A172 (cell line): ENCODE measurements at places on chromosomes 3 and 15. TPM values are rescaled to one million over a fixed set of nuclear protein-coding genes. Genes with fewer than 3 reads are reported as not detected.

The AMIGO3 gene
- total RNA-seq: 0.41 and 1.0 TPM in 2 replicates

GRCh38 chr3:141009496-141009895, 41.7 kb upstream of the SPSB4 start:
- no peak for DNase-seq

DNA sequence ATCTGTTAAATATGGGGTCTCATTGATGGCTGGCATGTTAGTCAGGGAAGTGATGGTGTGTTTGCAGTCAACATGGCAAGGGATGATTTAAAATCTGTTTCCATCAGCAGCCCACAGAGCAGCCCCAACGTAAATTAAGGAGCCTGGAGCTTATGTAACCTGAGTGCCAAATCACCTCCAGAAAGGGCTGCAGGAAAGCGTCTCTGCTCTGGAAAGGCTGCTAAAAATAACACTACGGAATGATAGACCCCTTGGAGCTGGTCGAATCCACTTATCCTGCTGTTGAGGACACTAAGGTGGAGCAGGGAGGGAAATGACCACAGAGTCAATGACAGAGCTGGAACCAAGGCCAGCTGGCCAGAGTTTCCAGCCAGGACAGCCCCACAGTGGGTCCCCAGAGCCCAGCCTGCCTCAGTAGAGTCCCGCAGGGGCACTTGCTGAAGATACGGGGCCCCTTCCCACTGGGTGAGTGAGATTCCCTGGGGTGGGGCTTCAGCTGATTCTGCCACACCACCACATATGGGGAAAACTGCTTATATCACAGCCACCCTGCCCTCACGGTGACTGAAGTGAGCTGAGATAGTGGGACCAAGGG, 63.5 kb downstream of the EPHB1 start:
- no peak for DNase-seq

The BHLHE40 gene
- 91.4 and 96.0 TPM in 2 replicates for total RNA-seq

DNA sequence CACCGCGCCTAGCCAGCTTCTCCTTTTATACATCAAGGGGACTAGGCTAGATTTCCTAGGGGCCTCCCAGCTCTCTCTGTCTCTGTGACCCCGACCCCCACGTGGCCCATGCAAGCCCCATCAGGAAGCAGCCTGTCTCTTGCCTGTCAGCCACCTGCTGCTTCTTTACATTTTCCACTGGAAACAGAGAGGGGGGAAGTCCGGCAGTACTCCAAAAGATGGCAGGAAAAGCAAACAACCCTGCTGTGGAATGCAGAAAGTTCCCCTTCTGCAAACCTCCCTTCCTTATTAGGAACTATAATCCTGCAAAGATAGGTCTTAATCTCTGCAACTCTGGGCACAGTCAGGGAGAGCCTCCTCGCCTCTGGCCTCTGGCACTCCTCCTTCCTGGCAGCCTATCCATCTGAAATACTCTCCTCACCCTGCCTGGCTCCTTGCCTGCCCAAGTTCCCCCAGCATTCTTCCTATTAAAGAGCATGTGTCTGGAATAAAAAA, 47.4 kb upstream of the HACD2 start:
- DNase-seq: peak; percentile 86

The SH2D7 gene
- total RNA-seq: not detected in 2 replicates

The POMGNT2 gene
- total RNA-seq: 20.2 and 25.7 TPM in 2 replicates

The GMPS gene
- total RNA-seq: 155 and 171 TPM in 2 replicates

DNA sequence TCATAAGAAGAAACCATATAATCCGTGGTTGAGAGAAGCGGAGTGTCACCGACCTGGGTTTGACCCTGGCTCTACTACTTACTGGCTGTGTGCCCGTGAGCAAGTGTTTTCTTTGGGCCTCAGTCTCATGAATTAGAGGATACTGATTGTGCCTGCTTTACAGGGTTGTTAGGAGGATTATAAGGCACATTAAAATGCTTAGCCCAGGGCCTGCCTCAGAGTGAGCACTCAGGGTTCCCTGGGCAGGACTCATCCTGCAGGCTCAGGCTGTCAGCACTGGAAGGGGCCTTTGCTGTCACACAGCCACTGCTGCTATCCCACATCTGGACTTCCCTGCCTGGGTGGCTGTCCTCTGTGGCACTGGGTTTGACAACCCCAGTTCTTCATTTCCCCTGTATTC, 4.7 kb downstream of the PLA2G4F start:
- DNase-seq: no peak

The STARD5 gene
- 0.86 and 1.7 TPM in 2 replicates for total RNA-seq

- peak; percentile 5 for DNase-seq
Observed at GRCh38 chr3:153503873-153504272, 341.8 kb downstream of the RAP2B start.

The MORC1 gene
- total RNA-seq: not detected in 2 replicates

GRCh38 chr15:72342385-72342784, 22.4 kb upstream of the CELF6 start:
- peak; percentile 16 for DNase-seq

GRCh38 chr3:49021813-49022687, at the start of gene NDUFAF3:
Gene NDUFAF3, plus strand, starts transcription at chr3:49022121. Its CDS starts 24 bp downstream, at chr3:49022145.
- DNase-seq: peak; percentile 85

The ABHD17C gene
- 4.6 and 5.8 TPM in 2 replicates for total RNA-seq

The ALDH1A3 gene
- 17.3 and 17.6 TPM in 2 replicates for total RNA-seq

The DUOXA1 gene
- not detected in 2 replicates for total RNA-seq

The ALDH1A2 gene
- total RNA-seq: not detected in 2 replicates

DNA sequence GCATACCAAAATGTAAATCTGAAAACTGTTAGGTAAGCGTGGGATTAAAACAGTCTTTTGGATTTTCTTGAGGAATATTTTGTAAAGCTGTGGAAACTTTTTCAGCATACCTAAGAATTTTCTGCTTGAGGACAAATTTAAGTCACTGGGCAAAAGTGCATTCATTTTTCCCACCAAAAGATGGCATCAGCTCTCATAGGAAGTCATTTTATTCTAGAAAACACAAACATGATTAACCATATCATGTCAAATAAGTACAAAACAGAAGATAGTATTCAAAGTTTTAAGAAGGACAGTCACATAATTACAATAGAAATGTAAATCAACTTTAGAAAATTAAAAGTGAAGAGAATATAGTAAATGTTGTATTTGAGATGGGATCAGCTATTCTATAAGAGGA, 63.5 kb downstream of the SLC49A4 start:
- DNase-seq: peak; percentile 16

The GUCA1C gene
- total RNA-seq: not detected in 2 replicates

DNA sequence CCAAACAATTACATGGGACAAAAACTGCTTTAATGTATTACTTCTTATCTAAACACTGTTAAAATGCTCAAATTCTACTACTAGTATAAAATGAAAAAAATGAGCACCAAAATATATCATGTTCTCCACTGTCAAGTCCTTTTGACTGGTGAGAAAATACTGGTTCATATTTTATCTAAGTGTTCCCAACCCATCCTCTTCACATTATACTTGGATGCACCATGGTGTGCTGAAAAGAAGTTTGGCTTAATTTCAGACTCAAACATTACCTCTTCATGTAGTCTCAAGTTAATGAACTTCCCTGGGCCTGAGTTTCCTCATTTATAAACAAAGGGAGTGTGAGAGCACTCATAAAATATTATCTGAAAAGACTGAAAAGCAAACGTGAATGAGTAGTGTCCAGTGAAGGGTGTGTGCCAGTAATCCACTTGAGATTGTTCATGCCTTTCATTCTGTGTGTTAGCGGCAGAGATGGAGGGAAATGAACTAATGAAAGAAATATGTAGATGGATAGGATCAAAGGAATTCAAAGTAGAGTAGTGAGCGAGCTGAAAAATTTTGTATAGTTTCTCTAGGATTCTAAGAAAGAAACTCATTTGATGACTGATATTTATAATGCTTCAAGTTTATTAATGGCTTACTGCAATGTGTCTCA, 263.2 kb downstream of the NLGN1 start:
- peak; percentile 43 for DNase-seq

DNA sequence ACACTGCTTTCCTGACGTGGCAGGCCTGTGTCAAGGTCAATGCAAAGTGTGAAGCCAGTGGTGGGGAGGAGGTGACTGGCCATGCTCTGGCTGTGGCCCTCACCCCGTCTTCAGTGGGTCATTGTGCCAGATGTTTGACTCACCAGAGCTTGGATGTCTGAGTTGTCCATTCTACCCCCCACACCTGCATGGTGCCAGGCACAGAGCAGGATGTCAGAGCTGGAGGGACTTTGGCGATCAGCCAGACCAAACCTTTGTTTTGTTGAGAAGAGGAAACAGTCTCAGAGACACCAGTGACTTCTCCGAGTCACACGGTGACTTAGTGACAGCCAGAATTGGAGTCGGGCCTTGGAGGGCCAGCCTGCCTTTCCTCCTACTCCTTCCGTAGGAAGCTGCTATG, 49.5 kb downstream of the SMAD6 start:
- peak; percentile 66 for DNase-seq

DNA sequence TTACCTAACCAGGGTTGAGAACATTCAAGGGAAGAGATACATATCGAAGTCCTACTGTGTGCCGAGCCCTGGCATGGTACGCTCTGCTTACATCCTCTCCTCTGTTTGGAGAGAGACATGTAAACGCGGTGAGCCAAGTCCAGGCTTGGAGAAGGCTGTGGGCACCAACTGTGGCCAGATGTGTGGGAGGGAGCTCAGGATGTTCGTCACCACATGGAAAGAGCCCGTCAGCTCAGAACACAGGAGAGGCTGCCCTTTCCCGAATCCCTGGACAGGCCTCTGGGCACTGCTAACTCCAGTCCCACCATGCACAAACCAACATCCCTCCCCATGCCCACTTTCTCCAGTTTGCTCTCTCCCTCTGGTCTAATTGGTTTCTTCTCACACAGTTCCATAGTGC, 43.0 kb downstream of the MESD start:
- no peak for DNase-seq

The ANKRD63 gene
- total RNA-seq: not detected in 2 replicates

The GOLGA6B gene
- not detected in 2 replicates for total RNA-seq

DNA sequence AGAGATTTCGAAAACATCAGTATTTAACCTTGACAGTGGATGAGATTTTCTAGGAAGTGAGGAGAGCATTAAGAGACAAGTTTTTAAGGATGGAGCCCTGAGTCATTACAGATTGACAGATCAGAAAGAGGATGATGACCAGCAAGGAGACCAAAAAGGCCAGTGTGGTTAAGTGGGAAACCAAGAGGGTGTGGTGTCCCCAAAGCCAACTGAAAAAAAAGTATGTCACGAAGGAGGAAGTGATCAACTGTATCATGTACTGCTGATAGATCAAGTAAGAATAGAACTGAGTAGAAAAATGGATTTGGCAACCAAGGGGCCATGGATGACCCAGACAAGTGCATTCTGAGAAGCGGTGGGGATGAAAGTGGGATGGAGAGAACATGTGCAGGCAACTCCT, 491.8 kb downstream of the FHIT start:
- DNase-seq: no peak

DNA sequence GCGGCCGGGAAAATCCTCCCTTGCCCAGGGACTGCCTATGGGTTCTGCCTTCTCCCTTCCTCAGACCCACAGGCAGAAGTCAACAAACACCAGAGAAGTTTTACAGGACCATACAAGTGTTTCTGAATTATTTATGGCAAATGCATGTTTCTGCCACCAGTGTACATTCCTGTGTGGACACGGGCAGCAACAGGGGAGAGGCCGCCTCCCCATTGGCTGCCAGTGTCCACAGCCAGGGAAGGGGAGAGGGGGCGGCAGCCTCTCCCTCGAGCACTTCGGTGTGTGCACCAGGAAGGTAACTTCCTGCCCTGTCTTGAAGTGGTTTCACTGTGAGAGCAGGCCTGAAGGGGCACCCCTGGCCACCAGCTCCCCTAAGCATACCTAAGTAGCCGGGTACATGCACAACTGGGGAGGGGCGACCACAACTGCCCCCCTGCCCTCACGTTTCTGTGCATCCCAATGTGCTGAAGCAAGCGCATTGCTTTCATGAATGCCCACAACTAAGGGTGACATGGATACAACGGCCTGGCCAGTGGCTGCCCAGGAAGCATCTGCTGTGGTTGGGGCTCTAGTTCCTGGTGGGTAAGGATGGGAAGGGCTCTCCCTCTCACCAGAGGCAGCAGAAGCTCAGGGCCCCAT, 14.8 kb upstream of the SHISA5 start:
- no peak for DNase-seq

GRCh38 chr3:97991293-97991682, 19.1 kb upstream of the RIOX2 start:
- no peak for DNase-seq

The CDC25A gene
- total RNA-seq: 21.1 and 33.6 TPM in 2 replicates

GRCh38 chr15:93049914-93050578, 39.0 kb downstream of the RGMA start:
- DNase-seq: no peak

GRCh38 chr15:43025150-43025549, 80.7 kb downstream of the UBR1 start:
- DNase-seq: no peak

The PRRT3 gene
- 3.4 and 4.2 TPM in 2 replicates for total RNA-seq

GRCh38 chr3:119859728-119860127, 77.8 kb downstream of the NR1I2 start:
- DNase-seq: no peak

DNA sequence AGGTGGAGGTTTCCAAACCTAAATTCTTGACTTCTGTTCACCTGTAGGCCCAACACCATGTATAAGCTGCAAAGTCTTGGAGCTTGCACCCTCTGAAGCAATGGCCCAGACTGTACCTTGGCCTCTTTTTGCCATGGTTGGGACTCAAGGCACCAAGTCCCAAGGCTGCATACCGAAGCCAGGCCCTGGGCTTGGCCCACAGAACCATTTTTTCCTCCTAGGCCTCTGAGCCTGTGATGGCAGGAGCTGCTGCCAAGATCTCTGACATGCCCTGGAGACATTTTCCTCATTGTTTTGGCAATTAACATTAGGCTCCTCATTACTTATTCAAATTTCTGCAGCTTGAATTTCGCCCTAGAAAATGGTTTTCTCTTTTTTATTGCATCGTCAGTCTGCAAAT, 297.9 kb downstream of the OXSM start:
- DNase-seq: no peak

DNA sequence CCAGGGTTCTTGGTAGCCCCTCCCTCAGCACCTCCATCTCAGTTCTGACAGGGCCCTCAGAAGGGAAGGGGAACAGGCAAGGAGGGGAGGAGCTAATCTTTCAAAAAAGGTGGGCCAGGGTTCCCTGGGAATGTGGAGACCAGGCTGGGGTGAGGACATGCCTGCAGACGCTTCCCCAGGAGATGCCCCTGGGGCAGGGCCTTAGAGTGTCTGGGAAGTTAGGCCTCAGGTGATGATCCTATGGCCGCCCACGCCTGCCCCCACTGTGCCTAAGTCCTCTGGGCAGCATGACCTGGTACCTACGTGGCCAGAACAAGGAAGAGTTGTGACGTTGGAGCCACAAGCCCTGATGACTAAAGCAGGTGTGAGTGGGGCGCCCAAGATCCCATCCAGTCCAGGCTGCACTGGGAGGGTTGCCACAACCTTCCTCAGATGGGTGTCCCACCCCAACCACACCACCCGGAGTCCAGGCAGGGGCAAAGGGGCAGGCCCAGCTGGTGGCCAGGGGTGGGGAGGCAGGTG, 3.9 kb upstream of the SEMA3B start:
- DNase-seq: peak; percentile 73

The C3orf20 gene
- total RNA-seq: not detected in 2 replicates

The RAD51 gene
- total RNA-seq: 13.6 and 15.7 TPM in 2 replicates

- DNase-seq: no peak
Observed at GRCh38 chr3:60160111-60160821, 1091.0 kb downstream of the FHIT start.

The TTC23 gene
- total RNA-seq: 13.5 and 15.0 TPM in 2 replicates

The SKOR1 gene
- total RNA-seq: not detected in 2 replicates

The CTSH gene
- total RNA-seq: 52.8 and 58.4 TPM in 2 replicates

The GPR149 gene
- total RNA-seq: not detected in 2 replicates

- DNase-seq: no peak
Observed at GRCh38 chr3:177429079-177429478, 231.8 kb upstream of the TBL1XR1 start.

The FOXP1 gene
- total RNA-seq: 10.3 and 16.1 TPM in 2 replicates
